ENCODE measurements at places on chromosomes 5 and 9. TPM values are rescaled to one million over a fixed set of nuclear protein-coding genes. Genes with fewer than 3 reads are reported as not detected.

Gene ZFP37
- 13.8 TPM for polyA plus RNA-seq

Gene FOXD4L3
- not detected for polyA plus RNA-seq

DNA sequence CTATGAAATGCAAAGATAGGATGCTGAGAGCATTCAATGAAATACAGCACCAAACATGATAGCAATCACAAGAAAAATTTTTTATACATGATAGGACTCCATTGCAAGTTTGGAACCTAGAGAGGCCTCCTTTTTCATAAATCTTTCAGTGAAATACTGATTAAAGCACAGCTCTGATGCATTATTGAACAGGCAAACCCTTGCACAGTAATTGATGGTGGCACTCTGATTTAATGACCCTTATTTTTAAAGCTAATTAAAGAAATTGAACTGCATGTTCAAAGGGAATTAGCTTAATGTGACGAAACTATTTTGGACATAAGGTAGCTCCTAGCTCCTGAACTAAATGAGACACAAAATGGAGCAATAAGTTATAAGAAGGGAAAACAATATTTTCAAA lies 44.6 kb downstream of the MPDZ start:
- DNase-seq, result no peak

- no peak for DNase-seq
Observed at GRCh38 chr5:538801-539468, 14.7 kb upstream of the SLC9A3 start.

Data from left kidney (tissue), 8 donors.